ENCODE measurements at places on chromosomes 16 and 17.

DNA sequence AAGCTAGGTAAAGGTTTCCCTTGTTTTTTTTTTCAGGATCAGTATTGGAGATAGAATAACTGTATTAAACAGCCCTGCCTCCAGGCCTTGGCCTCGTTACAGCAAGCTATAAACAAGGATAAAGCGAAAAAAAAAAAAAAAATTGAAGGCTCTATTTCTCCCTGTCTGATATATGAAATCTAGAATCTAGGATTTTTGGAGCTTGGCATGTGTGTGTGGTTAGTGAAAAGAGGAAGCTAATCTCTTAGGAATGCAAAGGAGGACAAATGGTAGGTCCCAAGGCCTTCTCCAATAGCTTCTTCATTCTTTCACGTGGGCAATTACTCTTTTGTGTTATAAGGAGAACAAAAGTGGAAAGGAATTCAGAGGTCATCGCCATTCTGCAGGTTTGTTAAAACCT, 470.3 kb downstream of the TMEM114 start:
- no peak for DNase-seq

DNA sequence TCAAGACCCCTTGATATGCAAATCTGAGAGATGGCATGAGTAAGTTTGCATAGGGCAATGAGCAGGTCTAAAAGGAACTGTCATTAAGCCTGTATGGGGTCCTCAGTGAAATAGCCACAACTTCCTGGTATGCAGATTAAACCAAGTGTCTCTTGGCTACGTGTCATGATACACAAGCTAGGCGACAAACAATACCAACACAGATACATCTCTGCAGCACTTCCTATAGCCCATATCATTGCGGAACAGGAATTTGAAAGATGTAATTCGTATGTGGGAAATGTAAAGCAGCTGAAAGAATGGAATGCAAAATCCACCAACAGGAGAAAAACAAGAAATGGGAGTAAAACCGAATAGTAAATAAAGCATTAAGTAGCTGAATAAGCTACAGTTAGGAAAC, 12.9 kb downstream of the PRSS22 start:
- no peak for DNase-seq

- DNase-seq, result no peak
Measured at GRCh38 chr16:48444574-48444973, 59.4 kb upstream of the SIAH1 start.

DNA sequence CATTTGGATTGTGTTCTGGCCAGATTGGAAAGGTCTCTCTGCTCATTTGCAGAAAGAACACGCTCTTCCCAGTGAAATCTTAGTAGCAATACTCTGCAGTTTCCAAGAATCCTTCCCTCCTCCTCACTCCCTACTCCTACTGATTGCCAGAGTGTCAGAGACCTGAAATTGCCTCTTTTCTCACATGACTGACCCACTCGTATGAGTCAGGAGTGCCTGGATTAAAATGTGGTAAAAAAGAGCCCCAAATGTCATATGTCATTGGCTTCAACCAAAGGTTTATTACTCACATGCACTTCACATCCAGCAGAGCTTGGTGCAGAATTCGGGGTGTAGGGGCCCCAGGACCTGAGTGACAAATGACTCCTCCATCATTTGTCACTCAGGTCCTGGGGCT, 39.7 kb upstream of the IRX3 start:
- no peak for DNase-seq

- DNase-seq, result no peak
Measured at GRCh38 chr17:38735161-38735997, 5.2 kb downstream of the CISD3 start.

GRCh38 chr17:32461853-32462617, 17.7 kb downstream of the PSMD11 start:
- no peak for DNase-seq

GRCh38 chr17:82465023-82465603, 6.6 kb downstream of the NARF start:
- no peak for DNase-seq

DNA sequence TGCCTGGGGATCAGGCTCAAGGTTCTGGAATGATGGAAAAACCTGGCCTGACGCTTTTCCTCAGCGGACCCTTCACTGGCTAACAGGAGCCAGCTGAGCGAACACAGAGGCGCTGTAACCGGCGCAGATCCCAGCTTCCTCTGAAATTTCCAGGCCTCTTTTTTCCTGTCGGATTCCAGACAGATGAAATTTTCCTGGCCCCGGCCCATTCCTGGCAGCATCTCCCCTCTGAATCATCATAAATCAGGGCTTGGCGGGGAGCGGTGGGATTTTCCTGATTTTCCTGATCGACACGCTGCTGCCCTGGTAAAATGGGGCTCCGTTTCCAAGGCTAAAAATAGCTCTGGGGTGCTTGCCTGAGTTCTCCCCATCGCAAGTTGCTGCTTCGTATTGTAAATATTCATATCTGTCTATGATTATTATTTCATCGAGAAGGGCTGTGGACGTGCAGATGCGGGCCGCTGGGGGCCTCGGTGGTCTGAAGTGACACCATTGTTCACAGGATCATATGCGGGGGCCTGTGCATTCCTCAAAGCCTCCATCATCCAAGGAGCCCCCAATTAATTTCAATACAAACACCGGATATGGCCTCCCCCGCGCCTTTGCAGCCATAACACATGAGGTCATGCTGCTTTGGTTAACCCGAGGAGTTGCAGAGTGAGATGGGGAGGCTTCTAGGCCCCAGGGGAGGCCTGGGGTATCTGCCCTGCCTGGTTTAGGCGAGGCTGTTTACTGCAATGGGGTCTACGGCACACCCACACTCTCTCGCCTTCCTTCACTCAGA, 45.8 kb upstream of the ETV4 start:
- no peak for DNase-seq

- no peak for DNase-seq
Measured at GRCh38 chr16:15523092-15523541, 88.7 kb downstream of the BMERB1 start.

- no peak for DNase-seq
Measured at GRCh38 chr16:87344165-87344930, 27.2 kb upstream of the C16orf95 start.

GRCh38 chr16:70478912-70479341, 24.5 kb downstream of the FCSK start:
- no peak for DNase-seq

GRCh38 chr17:56929362-56929969, 15.6 kb upstream of the TRIM25 start:
- no peak for DNase-seq

DNA sequence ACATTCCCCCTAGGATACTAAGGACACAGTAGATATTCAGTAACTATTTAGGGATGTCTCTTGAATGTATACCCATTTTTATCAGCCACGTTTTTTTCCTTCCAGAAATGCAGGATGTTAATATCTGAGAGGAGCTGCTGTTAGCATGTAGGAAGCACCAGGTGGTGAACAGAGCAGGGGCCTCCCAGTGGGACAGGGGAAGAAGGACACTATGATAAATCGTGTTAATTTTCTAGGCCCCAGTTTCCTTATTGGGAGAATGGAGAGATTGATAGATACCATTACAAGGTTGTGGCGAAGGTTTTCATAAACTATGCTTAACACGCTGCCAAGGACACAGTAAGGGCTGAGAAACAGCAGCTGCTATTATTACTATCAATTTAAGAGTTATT, 45.4 kb downstream of the PRSS54 start:
- DNase-seq, result no peak

- DNase-seq, result no peak
Measured at GRCh38 chr17:37608351-37609169, 658 bp downstream of the SYNRG start.

GRCh38 chr16:16021988-16022682, 72.7 kb downstream of the ABCC1 start:
- DNase-seq, result no peak

GRCh38 chr16:29830774-29831173, 10.5 kb downstream of the MVP start:
- no peak for DNase-seq

GRCh38 chr16:11963706-11964105, 1.3 kb upstream of the TNFRSF17 start:
- no peak for DNase-seq

DNA sequence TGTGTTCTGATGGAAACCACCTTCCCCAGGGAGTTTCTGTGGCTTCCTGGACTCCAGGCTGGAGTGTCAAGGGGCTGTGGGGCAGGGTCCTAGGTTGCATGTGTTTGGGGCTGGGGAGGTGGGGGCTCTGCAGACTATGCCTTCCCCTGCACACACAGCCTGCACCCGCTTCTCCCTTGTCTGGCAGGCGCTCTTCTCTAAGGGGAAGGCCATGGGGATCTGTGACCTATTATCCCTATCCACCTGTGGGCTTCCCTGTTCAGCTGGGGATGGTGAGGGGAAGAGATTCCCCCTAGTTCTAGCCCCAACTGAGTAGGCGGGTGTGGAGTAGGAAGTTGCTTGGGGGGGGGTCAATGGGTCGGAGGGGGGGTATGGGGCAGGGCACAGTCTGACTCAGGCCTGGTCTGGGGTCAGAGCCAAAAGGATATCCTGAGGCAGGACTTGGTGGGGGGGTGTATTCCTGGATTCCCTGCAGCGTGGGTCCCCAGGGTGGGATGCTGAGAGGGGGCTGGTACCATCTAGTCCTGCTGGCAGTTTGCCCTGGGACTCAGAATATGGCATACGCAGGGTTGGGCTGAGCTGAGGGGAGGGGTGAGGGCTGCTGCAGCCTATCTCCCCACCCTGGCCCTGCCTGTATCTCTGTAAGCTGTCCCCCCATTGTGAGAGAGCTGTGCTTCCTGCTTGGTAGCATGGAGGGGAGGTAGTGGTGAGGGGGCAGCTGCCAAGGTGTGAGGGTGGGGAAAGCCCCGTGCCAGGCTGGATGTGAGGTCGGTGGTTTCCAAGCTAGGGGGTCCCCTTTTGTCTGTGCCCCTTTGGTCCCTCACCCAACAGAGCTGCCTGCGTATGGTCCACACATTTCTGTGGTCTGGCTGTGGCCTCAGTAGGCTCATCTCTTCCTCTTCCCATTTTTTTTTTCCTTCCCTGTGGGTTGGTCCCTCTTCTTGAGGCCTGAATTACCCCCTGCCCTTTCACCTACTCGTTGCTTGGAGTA, 14.7 kb downstream of the RARA start:
- DNase-seq, result no peak

DNA sequence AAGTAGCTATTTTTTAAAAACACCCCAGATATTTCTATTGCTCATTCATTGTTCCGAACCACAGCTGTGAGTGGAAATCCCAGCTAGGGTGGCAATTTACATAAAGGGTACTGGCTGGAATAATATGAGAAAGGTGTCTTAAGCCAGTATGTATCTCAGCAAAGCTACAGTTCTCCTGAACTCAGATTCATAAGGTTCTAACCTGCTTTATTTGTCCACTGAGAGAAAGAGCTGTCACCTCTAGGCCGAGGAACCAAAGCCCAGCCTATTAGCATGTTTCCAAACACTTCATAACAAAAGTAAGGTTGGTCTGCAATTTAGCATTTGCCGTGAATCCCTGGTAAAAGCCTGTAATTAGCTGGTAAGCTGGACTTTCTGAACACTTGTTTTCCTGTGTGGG, 57.0 kb upstream of the CLEC19A start:
- no peak for DNase-seq

DNA sequence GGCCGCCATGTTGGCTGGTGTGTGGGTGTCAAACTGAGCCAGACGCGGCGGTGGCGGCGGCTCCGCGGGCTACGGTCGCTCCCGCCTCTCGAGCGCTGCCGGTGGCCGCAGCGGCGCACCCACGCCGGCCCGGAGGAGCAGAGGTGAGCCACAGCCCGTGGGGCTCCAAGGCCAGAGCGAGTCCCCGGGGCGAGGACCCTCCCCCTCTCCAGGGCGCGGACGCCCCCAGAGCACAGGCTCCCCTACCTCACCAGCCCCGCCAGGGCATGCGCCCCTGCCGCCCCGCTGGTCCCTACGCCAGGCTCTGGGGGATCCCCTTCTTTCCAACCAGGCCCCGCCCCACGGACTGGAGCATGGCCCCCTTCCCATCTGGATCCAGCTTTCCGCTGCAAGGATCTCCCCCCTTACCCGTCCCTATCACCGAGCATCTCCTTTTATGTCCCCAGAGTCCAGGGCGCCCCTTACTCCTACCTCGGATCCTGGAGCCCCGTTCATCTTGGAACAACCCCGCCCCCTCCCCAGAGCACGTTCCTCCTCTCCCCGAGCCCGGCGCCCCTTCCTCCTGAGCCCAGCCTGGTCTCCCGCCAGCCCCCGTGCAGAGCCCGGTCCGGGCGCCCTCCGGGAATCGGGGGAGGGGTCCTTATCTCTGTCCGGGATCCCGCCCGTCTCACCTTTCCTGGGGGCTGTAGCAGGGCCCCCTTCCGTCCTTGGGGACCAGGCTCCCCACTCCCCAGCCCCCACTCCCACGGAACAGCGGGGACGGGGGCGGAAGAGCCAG, 412 bp downstream of the EPN2 start:
- no peak for DNase-seq

GRCh38 chr17:61279476-61280145, 120.0 kb upstream of the TBX2 start:
- no peak for DNase-seq

GRCh38 chr17:74994440-74994839, 7.0 kb downstream of the CDR2L start:
- no peak for DNase-seq

- no peak for DNase-seq
Measured at GRCh38 chr16:65032387-65032786, 89.5 kb downstream of the CDH11 start.

DNA sequence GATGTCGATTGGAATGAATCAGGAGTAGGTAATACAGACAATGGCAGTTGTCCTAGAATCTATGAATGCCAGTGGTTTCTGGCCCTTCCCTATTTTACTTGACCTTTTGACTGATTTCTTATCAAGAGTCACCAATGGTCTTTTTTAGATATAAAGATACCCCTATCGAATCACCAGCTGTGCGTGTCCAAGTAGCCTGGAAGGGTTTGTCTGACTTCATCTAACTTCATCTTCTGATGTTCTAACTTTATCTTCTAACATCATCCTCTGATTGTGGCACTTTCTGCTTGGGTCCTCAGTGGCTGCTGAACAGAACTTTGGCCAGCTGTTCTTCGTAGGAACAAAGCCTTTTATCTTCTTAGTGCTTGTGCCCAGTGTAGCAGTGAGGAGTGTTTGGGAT, 129.7 kb downstream of the MSI2 start:
- DNase-seq, result no peak

GRCh38 chr17:70888324-70888723, 719.0 kb downstream of the KCNJ2 start:
- no peak for DNase-seq

Data from cortex of kidney (tissue), 1 donor.